ENCODE measurements at places on chromosomes 7 and 10. TPM values are rescaled to one million over a fixed set of nuclear protein-coding genes. Genes with fewer than 3 reads are reported as not detected.

DNA sequence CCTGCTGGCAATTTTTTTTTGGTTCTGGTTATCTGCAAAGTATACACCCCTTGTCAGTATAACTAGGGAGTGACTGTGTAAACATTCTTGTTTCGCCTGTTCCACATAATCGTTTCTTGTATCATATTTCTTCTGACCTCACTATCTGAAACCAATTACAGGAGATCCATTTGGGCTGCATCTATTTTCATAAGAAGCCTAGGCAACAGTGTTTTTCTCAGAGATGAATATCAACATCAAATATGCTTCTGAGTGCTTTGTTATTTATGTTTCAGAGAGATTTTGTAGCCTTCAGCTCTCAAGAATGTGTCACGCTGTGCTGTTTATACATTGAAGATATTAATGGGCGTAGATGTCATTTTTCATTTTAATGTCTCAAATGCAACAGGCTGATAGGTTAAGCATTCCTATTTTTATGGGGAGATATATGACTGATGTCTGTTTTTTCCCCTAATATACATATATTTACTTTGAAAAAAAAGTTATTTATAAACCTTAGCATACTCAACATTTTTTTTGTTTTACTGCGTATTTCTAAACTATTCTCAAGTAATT, 115.5 kb downstream of the FOXP2 start:
- H3K27me3 ChIP-seq, result no peaks in the 10 kb centered on the region
- H3K4me1 ChIP-seq, result peaks cover 4% of the 10 kb centered on the region
- no peak overlapping the region for H3K27ac ChIP-seq
- no peak for DNase-seq
- no peak overlapping the region for H3K4me3 ChIP-seq
- H3K36me3 ChIP-seq, result no peaks in the 10 kb centered on the region

DNA sequence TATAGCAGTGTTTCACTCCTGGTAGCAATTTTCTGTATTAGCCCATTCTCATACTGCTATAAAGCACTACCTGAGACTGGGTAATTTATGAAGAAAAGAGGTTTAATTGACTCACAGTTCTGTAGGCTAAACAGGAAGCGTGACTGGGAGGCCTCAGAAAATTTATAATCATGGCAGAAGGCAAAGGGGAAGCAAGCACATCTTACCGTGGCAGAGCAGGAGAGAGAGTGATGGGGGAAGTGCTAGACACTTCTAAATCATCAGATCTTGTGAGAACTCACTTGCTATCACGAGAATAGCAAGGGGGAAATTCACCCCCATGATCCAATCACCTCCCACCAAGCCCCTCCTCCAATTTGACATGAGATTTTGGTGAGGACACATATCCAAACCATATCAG, 131.6 kb upstream of the EFCAB10 start:
- DNase-seq, result no peak
- no peaks in the 10 kb centered on the region for H3K27me3 ChIP-seq
- H3K27ac ChIP-seq, result no peak overlapping the region

GRCh38 chr10:110181451-110181850, 26.0 kb upstream of the MXI1 start:
- no peaks in the 10 kb centered on the region for H3K4me1 ChIP-seq
- no peaks in the 10 kb centered on the region for H3K27me3 ChIP-seq
- H3K27ac ChIP-seq, result no peak overlapping the region
- DNase-seq, result no peak

DNA sequence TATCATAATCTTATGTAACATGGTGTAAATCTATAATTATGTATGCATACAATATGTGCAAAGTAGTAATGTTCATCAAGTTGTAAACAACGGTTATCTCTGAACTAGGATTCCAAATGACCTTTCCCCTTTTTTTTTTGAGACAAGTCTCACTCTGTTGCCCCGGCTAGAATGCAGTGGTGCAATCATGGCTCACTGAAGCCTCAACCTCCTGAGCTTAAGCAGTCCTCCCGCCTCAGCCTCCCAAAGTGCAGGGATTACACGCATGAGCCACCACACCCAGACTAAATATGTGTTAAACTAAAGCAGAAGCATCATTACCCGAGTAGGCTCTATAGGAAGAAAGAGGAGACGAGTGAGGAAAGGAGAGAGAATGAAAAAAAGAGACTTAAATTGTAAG, 7.8 kb upstream of the KMT2C start:
- no peaks in the 10 kb centered on the region for H3K27me3 ChIP-seq
- H3K27ac ChIP-seq, result no peak overlapping the region
- no peak for DNase-seq
- no peak overlapping the region for H3K4me3 ChIP-seq

GRCh38 chr7:1943326-1943725, 273.2 kb downstream of the ELFN1 start:
- no peaks in the 10 kb centered on the region for H3K4me1 ChIP-seq
- DNase-seq, result no peak
- H3K4me3 ChIP-seq, result no peak overlapping the region
- H3K36me3 ChIP-seq, result no peaks in the 10 kb centered on the region

- H3K4me1 ChIP-seq, result no peaks in the 10 kb centered on the region
- H3K27ac ChIP-seq, result no peak overlapping the region
- no peak for DNase-seq
- no peaks in the 10 kb centered on the region for H3K36me3 ChIP-seq
- no peaks in the 10 kb centered on the region for H3K27me3 ChIP-seq
Measured at GRCh38 chr10:129642427-129642826, 175.4 kb downstream of the MGMT start.

DNA sequence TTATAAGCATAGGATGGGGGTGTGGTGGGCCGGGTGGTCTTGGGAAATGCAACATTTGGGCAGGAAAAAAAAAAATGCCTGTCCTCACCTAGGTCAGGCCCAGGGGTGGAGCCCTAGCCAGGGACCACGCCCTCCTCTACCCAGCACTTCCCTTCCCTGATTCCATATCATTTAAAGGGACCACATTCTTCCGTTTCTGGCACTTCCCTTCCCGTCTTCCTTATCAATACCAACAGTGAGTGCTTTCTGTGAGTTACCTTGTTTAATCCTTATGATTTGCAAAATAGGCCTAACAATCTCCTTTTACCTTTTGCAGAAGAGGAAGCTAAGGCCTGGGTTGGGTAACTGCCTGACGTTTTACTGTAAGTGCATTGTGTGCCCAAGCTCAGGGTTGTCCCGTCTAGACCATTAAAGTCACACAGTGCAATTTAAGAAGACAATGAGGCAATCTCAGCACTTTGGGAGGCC, 16.7 kb upstream of the C10orf95 start:
- H3K4me3 ChIP-seq, result no peak overlapping the region
- no peaks in the 10 kb centered on the region for H3K36me3 ChIP-seq
- H3K27ac ChIP-seq, result no peak overlapping the region
- no peaks in the 10 kb centered on the region for H3K4me1 ChIP-seq

DNA sequence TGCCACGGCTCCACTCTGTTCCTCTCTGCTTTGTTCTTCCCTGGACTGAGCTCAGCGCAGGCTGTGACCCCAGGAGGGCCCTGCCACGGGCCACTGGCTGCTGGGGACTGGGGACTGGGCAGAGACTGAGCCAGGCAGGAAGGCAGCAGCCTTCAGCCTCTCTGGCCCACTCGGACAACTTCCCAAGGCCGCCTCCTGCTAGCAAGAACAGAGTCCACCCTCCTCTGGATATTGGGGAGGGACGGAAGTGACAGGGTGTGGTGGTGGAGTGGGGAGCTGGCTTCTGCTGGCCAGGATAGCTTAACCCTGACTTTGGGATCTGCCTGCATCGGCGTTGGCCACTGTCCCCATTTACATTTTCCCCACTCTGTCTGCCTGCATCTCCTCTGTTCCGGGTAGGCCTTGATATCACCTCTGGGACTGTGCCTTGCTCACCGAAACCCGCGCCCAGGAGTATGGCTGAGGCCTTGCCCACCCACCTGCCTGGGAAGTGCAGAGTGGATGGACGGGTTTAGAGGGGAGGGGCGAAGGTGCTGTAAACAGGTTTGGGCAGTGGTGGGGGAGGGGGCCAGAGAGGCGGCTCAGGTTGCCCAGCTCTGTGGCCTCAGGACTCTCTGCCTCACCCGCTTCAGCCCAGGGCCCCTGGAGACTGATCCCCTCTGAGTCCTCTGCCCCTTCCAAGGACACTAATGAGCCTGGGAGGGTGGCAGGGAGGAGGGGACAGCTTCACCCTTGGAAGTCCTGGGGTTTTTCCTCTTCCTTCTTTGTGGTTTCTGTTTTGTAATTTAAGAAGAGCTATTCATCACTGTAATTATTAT, 1.2 kb downstream of the CLDN4 start:
- H3K36me3 ChIP-seq, result no peaks in the 10 kb centered on the region
- no peak for DNase-seq
- H3K4me3 ChIP-seq, result no peak overlapping the region
- H3K27me3 ChIP-seq, result no peaks in the 10 kb centered on the region
- H3K27ac ChIP-seq, result no peak overlapping the region
- peaks cover 8% of the 10 kb centered on the region for H3K4me1 ChIP-seq

DNA sequence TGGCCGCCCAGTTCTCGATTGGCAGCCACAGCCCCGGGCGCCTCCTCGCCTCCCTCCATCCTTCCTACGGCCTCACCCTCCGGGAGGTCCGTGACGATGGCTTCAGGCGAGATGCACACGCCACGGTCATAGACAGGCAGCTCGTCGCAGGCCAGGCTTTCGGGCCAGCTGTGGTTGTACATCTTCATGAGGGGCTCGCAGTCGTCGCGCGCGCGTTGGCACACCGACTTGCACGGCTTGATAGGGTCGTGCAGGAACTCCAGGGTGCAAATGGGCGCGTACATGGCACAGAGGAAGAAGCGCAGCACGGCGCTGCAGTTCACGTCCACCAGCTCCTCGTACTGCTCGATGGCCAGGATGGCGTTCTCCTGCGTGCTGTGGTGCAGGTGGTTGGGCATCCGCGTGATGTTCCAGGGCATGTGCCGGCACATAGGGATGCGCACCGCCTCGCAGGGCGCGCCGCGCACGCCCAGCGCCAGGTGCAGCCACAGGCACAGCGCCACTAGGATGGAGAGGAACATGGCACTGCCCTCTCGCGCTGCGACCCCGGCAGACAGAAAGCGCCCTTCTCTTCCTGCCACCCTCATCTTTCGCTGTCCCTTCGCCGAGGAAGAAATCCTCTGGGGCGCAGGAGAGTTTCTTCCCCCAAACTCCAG, 472 bp downstream of the SFRP4 start:
- H3K27me3 ChIP-seq, result no peaks in the 10 kb centered on the region
- no peak for DNase-seq
- H3K36me3 ChIP-seq, result no peaks in the 10 kb centered on the region
- peaks cover 22% of the 10 kb centered on the region for H3K4me1 ChIP-seq

DNA sequence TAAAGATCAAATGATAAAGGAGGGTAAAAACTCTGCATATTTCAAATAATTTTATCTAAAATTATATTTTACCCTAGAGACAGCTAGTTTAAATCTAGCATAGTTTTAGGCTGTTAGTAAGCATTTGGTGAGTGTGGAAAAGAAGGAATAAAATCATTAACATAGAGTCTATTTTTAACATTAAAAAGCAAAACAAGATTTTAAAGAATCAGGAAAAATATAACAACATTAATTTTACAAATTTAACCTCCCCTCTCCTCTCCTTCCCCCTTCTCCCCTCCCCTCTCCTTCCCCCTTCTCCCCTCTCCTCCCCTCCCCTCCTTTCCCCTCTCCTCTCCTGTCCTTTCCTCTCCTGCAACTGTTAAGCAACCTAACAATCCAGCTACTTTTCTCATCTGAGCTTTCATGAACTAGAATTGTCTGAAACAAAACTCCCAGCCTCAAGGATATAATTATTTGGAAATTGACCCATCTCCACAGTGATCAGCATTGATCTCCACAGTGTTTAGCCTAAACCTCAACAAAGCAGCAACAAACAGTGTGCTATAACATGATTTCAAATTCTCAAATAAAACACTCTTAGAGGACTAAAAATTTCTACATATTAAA, 293.2 kb downstream of the PPP1R3A start:
- no peak overlapping the region for H3K27ac ChIP-seq
- no peak for DNase-seq
- no peaks in the 10 kb centered on the region for H3K27me3 ChIP-seq
- H3K4me3 ChIP-seq, result no peak overlapping the region
- H3K4me1 ChIP-seq, result no peaks in the 10 kb centered on the region

DNA sequence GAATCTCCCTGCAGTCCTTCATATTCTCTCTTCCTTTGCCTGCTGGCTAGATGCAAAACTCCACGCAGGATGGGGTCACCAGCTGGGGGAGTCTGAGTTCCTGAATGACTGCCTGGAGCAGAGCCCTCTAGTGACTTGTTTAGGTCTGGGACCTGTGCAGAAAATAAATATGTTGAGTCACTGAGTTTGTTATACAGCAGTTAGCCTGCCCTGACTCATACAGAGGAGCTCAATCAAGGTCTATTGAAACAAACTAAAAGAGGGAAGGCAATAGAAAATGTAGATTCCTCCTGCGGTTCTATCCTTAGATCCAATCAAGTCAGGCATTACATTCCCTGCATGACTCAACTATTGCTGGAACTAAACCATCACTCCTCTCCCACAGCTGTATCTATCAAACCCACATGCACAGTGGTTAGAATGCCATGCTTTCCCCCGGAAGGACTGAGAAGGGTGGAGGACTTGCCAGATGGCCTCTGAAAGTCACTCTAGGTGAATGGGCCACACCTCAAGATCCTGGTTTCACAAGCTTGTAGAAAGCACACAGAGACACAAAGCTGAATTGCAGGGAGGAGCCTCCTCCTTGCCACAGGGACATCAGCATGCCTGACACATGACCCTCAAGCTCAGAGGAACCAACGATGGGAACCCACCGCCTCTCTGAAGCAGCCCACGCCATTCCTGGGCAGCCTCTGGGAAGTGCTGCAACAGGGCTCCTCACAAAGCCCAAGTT, 73.9 kb downstream of the SH3PXD2A start:
- no peak overlapping the region for H3K4me3 ChIP-seq
- no peak for DNase-seq
- H3K36me3 ChIP-seq, result no peaks in the 10 kb centered on the region
- H3K27me3 ChIP-seq, result no peaks in the 10 kb centered on the region
- peak overlapping the region; percentile 23 for H3K27ac ChIP-seq

DNA sequence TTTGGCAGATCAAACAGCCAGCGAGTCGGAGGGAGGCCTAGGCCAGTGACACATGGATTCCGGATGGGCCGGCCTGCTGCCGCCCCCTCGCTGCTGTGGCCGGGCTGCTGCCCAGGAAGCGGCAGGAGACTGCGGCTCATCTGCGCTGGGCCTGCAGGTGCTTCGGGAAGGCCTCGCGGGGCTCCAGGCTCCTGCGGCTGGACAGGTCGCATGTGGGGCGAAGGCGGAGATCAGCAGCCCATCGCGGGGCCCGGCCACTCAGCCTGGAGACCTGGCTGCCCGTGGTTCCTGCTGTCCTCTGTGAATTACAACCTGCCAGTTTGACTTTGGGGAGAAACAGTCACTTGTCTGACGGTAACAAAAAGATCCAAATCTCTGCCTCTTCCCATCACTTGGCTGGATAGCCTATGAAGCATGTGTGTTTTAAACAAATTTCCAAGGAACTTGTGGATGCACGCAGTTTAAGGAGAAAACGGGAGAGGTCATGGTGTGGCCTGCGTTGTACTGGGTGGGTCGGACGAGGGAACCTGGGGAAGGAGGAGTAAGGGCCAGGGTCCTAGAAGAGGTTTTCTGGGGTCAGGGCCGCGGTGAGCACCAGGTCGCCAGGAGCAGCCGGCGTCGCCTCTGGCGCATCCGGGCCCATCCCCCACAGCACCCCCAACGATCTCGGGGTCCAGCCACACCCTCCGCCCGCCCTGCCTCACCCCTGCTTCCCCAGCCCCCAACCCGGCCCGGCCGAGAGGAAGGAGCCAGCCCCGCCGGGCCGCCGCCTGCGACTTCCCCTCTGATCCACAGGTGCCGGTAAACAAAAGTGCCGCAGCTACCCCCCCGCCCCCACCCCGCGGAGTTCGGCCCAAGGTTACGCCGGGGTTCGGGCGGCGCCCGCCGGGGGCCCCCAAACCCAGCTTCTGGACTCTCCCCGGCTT, 1.6 kb downstream of the SPOCK2 start:
- peaks cover 38% of the 10 kb centered on the region for H3K27me3 ChIP-seq
- H3K4me3 ChIP-seq, result peak overlapping the region; percentile 44
- H3K36me3 ChIP-seq, result no peaks in the 10 kb centered on the region
- peak overlapping the region; percentile 68 for H3K27ac ChIP-seq
- H3K4me1 ChIP-seq, result peaks cover 18% of the 10 kb centered on the region

Gene SEC24C
- 90.5 TPM for total RNA-seq

Gene TRPV5
- total RNA-seq, result not detected

Gene SKIDA1
- total RNA-seq, result not detected
